ENCODE measurements at places on chromosomes 5 and 9. TPM values are rescaled to one million over a fixed set of nuclear protein-coding genes. Genes with fewer than 3 reads are reported as not detected.

Gene GABRA1
- total RNA-seq: not detected

Gene FIBCD1
- not detected for total RNA-seq

Gene DMXL1
- 57.6 TPM for total RNA-seq

Gene FYB1
- 0.54 TPM for total RNA-seq

Gene HK3
- total RNA-seq: not detected

Gene CRHBP
- not detected for total RNA-seq

Measured in fibroblast of the aortic adventitia (primary cell).